Testis (tissue), 5 donors: ENCODE measurements at places on chromosomes 2 and 18. TPM values are rescaled to one million over a fixed set of nuclear protein-coding genes. Genes with fewer than 3 reads are reported as not detected.

- no peak for DNase-seq
Measured at GRCh38 chr2:202261531-202261930, 4.0 kb upstream of the NOP58 start.

ANKRD30BL gene
- 41.0 TPM for total RNA-seq

- no peak for DNase-seq
Measured at GRCh38 chr2:57965961-57966360, 80.6 kb upstream of the VRK2 start.

DNA sequence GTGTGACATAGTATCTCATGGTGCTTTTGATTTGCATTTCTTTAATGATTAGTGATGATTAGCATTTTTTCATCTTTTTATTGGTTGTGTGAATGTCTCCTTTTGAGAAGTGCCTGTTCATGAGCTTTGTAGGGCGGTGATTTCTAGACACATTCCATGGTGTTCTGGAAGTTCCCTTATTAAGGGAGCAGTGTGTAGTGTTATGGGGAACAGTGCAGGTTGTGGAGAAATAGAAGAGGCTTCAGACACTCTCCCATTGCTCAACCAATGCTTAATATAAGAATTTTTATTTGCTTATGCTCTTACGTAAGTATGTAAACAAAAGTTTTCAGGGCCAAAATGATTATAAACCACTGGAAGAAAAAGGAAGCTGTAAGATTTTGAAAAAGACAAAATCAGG, 34.7 kb downstream of the MMADHC start:
- no peak for DNase-seq

- no peak for DNase-seq
Measured at GRCh38 chr2:47602996-47603395, 179.9 kb upstream of the MSH6 start.

CIDEA gene
- total RNA-seq, result not detected

GRCh38 chr2:133077269-133077822, 407.3 kb upstream of the LYPD1 start:
- no peak for DNase-seq

ACOXL gene
- 5.3 TPM for total RNA-seq

DNA sequence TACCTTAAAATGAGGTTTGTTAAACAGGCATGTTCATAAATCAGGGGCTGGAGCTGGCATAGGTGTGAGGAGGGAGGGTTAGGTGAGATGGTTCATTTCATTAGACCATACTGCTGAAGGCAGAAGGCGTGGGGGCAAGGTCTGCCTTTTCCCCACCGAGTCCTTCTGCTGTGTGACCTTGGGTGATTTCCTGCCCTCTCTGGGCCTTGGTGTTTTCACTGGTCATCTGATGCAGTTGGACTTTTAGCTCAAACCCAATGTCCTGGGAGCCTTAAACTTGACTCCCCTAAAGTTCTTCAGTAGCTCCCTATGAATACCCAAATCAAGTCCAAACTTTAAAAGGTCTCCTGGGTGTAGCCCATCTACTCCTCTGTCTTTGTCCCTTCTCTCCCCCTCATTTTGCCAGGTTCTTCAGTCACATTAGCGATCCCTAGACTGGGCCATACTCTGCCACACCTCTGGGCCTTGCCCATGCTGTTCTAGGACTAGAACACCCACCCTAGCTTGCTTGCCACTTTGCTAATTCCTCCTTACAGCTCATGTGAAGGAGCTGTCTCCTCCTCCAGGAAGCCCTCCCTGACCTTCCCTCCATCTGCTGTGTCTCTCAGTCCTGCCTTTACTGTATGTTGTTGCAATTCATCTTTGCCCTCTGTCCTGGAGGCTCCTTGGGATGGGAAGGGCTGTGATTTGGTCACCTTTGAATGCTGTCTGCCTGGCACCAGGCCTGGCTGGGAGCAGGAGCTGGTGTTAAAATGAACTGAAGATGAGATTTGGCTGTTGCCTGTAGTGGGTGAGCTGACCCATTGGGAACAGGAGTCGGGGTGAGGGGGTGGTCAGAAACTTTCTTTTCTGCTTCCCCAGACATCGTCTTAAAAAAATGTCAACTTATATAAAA, 85.4 kb upstream of the HS6ST1 start:
- DNase-seq, result peak; percentile 2

HOXD4 gene
- 11.5 TPM for total RNA-seq

- DNase-seq, result no peak
Measured at GRCh38 chr2:85399183-85399455, 11.0 kb downstream of the CAPG start.

- DNase-seq, result peak; percentile 57
Measured at GRCh38 chr2:15943378-15944280, 3.3 kb downstream of the MYCN start.

OTX1 gene
- 0.39 TPM for total RNA-seq
